GM12878 (cell line): ENCODE measurements at places on chromosomes 13 and 19.

DNA sequence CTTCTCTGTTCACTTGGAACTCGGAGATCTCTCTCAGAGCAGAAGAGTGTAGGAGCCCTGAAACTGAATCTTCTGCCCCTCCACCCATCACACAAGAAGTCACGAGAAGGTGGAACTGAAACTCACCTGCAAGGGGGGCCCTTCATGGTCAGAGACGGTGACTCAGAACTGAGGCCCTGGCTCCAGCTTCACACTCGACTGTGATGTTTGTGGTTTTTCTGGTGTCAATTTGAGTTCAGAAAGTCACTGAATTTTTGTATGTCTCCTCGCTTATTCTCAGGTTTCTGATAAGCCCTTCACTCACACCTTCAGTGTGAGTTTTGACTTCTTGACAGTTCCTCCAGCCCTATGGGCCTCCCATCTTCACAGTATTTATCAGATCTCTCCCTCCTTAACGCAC lies 23.1 kb downstream of the SIGLEC5 start:
- peak; percentile 90 for DNase-seq

DNA sequence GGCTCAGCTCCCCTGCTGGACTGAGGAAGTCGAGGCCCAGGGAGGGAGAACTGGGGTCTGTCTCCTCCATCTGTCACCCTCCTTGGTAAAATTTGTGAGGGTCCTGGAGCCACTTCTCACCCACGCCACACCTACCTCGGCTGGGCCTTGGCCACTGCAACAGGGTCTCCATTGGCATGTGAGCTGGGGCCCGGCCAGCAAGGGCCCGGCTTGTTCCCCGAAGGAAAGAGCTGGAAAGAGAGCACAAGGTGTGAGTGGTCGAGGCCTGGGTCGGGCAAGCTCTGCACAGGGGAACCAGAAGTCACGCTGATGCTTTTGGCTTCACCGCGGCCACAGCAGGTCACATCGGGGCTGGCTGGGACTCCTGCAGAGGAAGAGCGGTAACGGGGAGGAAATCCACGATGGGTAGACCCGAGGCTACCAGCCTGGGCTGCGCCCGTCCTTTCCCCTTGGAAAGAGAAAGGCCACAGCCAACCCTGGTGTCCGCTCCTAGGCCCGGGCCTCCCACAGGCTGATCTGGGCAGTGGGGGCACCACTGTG lies 9.0 kb downstream of the NANOS3 start:
- DNase-seq, result no peak

DNA sequence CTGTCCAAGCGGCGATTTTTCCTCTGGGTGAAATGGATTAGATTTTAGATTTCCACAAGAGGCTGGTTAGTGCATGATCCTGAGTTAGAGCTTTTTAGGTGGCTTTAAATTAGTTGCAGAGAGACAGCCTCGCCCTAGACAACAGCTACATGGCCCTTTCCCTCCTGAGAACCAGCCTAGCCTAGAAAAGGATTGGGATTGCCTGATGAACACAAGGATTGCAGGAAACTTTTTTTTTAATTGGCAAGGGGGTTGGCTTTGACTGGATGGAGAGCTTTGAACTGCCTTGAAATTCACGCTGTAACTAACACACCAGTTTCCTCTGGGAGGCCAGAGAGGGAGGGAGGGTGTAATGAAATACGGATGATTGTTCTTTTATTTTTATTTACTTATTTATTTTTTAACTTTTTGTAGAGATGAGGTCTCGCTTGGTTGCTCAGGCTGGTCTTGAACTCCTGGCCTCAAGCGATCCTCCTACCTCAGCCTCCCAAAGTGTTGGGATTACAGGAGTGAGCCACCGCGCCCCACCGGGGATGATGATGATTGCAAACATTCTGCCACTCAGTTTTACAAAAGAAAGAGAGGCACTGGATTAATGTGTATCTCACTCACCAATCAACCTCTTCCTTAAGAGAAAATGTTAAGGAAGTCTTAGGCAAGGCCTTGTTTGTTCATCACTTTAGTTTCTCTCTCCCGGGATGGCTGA lies 1.9 kb downstream of the LDLR start:
- no peak for DNase-seq

DNA sequence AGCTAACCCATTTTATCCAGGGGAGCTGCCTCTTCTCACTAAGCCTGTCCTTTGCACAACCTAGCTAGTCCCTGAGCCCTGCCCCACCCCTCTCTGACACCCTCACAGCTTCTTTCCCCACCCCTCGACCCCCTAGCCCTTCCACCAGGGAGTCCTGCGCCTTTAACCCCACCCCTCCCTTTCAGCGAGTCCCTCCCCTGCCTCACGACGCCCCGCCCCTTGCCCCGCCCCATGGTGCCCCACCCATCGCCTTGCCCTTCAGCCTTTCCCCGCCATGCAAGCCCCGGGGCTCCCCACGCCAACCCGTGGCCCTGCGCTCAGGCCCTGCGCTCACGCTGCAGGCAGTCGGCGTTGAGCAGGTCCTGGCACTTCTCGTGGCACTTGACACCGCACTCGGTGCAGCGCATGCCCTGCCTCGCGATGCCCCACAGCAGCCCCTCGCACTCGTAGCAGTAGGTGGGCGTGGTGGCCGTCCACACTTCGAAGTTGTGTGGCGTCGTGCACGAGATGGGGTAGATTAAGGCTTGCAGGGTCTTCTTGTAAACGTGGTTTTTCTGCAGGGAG lies 40.0 kb downstream of the UNC13A start:
- DNase-seq, result no peak

DNA sequence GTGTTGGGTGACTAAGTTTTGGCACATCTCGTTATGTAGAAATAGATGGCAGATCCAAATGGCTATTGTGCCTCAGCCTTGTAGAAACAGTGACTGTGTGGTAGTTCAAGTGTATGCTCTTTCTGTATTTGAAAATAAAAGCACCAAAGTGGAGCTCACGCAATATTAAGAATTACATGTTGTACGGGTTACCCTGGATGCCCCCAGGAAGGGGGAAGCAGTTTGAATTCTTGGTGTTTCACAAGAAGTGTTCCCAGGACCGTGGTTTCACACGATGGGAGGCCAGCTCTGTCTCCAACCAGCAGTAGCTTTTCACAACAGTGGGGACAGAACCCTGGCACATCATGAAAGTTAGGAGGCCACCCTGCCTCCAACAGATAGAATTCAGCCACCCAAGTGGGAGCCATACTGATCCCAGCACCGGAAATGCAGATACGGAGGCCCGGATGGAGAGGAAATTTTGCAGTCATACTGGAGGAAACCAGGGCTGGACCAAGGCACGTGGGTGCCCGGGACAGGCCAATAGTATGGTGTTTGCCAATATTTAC lies 8.9 kb downstream of the FLT1 start:
- DNase-seq, result no peak

GRCh38 chr13:32026623-32027022 lies 5.0 kb upstream of the FRY start:
- DNase-seq, result no peak

- DNase-seq, result peak; percentile 96
These were observed 12.0 kb upstream of the KCNC3 start for GRCh38 chr19:50341091-50341564.

DNA sequence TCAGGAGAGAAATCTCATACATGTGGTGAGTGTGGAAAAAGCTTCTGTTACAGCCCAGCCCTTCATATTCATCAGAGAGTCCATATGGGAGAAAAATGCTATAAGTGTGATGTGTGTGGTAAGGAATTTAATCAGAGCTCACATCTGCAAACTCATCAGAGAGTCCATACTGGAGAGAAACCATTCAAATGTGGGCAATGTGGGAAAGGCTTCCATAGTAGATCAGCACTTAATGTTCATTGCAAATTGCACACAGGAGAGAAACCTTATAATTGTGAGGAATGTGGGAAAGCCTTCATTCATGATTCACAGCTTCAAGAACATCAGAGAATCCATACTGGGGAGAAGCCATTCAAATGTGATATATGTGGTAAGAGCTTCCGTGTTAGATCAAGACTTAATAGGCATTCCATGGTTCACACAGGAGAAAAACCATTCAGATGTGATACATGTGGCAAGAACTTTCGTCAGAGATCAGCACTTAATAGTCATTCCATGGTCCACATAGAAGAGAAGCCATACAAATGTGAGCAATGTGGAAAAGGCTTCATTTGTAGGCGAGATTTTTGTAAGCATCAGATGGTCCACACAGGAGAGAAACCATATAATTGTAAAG lies 15.2 kb downstream of the ZNF221 start:
- DNase-seq, result no peak

DNA sequence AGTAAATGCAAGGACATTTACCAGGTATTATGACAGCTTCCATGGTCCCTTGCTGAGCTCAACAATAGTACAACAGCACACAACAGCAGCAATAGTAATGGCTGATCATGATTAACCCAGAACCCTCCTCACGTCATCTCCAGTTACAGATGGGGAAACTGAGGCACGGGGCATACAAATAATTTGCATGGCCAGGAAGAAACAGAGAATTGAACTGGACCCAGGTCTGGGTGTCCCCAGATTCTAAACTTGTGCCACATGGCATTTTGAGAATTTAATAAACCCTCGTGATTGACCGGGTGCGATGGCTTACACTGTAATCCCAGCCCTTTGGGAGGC lies 7.2 kb downstream of the MAST3 start:
- DNase-seq, result no peak

DNA sequence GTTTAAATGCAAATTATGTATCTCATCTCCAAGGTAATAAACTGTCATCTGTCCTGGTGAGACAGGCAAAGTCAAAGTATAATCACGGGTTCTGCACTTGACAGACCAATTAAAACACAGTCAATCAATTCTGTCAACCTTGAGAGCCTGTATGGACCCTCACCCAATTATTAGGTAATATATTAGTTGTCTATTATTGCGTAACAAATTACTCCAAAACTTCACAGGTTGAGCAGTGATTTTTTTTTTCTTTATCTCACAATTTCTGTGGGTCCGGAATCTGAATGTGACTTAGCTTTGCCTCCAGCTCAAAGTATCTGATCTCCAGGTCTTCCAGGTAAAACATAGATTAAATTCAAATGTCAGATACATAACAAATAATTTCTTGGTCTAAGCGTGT lies 707.4 kb upstream of the ARGLU1 start:
- no peak for DNase-seq

DNA sequence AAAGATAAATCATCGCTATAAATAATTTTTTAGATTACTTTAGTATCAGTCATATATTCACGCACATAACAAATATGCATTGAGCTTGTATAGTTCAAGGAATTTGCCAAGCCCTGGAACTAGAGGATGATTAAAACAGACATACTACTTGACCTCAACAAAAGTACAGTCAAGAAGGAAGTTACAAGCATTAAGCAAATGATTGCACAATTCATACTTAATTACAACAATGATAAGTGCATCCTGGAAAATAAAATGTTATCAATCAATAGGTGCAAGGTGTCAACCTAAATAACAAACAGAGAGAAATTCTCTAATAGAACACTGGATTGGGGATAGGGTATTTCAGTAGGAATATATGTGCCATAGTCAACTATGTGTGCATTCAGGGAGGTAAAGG lies 491.2 kb downstream of the GPC5 start:
- DNase-seq, result no peak

GRCh38 chr13:27592865-27593264 lies 27.5 kb downstream of the LNX2 start:
- DNase-seq, result no peak

DNA sequence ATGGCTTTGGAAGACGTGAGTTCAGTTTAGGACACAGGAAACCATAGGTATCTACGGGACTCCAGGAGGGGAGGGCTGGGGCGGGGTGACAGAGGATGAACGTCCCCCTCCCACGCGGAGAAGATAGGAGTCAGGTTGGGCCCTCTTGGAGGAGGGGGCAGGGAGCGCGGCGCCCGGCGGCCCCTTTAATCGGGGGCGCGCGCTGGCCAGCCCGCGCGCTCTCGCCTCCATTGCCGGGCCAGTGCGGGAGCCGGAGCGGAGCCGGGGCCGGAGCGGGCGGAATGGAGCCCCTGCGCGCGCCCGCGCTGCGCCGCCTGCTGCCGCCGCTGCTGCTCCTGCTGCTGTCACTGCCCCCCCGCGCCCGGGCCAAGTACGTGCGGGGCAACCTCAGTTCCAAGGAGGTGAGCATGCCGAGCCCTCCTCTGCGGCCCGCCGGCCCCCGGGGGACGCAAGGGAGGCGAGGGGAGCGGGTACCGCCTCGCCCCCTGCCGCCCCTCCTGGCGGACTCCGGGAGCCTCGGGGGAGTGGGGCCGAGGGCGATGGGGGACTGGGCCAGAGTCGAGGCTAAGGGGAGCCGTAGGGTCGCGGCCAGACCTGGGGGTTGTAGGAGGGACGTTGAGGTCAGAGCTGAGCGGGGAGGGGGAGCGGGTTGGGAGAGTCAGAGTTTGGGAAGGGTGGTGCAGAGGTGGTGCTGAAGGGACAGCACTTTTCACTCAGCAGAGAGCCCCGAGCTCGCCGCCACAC lies at the start of gene TMEM145:
TMEM145 (plus strand) TSS at position 214 of the 744 bp plus-strand sequence; CDS start at position 282, 68 bp downstream.
- no peak for DNase-seq

- DNase-seq, result no peak
These were observed 3.8 kb downstream of the BCAT2 start for GRCh38 chr19:48806818-48807589.

GRCh38 chr19:17235971-17236777 lies 9.5 kb downstream of the NR2F6 start:
- DNase-seq, result no peak
